Stimulated activated CD8-positive, alpha-beta memory T cell treated with anti-CD3 and anti-CD28 coated beads, Interleukin-4, amount 100 ng/mL, for 4 hours (primary cell): ENCODE measurements at places on chromosomes 1 and 21.

GRCh38 chr1:27000817-27001460, 7.4 kb downstream of the TRNP1 start:
- no peak for DNase-seq

DNA sequence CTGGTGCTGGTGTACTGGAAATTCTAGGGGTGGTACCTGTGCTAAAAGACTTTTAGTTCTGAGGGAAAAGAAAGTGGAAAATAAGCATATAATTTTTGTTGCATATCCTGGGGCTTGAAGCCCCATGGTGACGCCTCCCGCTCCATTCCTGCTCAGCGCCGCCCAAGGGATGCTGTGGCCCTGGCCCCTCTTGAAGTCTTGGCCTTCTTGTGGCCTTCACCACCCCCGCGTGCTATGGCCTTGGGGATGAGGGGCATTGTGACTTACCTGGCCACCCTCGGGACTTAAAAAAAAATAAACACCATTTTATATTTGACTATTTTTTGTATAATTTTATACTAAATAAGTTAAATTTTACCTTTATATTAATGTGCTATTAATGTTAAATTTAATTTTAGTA, 15.3 kb downstream of the IFI16 start:
- no peak for DNase-seq

DNA sequence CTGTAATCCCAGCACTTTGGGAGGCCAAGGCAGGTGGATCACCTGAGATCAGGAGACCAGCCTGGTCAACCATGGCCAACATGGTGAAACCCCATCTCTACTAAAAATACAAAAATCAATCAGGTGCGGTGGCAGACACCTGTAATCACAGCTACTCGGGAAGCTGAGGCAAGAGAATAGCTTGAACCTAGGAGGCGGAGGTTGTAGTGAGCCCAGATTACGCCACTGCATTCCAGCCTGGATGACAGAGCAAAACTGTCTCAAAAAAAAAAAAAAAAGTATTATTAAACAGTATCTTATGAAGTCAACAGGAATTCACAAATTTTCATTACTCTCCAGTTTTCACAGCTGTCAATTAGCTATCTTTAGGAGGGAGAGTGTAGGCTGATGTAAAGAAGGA, 3.8 kb downstream of the ACBD6 start:
- DNase-seq, result no peak

DNA sequence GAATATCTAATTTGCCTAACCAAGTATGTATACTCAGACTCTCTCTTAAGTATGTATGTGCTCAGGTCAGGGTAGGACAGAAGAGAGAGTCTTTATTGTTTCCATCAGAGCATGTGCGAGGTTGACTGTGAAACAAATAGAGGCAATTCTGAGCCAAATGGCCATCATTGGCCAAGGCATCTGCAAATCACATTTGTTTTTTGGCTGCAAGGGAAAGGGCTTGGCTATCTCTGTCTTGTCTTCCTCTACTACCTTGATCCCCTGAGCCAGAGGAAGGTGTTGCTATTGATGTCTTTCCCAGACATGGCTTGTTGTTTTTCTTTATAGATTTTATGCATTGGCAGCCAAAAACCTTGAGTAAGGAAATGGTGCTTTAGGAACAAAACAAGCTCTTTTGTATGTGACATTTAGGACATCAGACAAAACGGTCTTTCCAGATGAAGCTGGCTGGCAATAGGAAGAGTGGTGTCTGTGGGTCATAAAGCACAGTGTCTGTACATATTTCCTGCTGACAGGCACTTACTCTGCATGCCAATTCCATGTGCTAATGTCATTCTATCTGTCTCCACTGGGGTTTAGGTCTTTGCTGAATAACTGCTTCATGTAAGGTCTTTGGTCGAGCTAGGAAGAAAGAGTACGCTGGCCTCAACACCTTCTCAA, 163.3 kb downstream of the BRINP2 start:
- no peak for DNase-seq

DNA sequence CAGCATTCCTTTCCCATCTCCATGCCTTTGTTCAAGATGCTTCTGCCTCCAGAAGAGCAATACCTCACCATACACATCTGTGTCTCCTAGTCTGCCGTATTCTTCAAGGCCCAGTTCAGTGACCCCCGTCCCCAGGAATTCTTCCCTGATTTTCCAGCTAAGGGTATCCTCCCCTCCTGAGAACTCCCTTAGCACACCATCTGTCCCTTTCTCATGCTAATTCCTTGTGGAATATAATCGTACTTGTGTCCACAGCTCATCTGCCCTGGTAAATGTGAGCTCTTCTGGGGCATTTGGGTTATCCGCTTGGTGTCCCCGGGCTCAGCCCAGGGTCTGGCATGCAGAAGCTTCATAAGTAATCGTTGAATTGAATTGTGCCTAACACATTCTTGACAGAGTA, 40.9 kb downstream of the BEND5 start:
- DNase-seq, result no peak

GRCh38 chr1:23018661-23019093, 591 bp upstream of the KDM1A start:
- DNase-seq, result no peak

- no peak for DNase-seq
Observed at GRCh38 chr1:204493984-204494280, 673 bp downstream of the PIK3C2B start.

DNA sequence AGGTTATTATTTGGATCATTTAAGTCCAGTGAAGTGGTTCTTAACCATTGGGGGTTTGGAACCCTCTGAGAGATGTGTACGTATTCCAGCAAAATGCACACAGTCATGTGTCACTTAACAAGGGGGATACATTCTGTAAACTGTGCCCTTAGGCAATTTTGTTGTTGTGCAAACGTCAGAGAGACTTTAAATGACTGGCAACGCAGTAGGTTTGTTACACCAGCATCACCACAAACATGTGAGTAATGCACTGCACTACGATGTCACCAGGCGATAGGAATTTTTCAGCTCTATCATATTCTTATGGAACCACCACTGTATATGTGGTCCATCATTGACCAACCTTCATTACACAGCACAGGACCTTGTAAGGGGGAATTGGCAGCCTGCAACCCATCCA, 11.9 kb downstream of the AHCYL1 start:
- DNase-seq, result no peak

- DNase-seq, result no peak
Observed at GRCh38 chr1:231058416-231059109, 18.5 kb upstream of the FAM89A start.
